ENCODE measurements at places on chromosomes 16 and 17. TPM values are rescaled to one million over a fixed set of nuclear protein-coding genes. Genes with fewer than 3 reads are reported as not detected.

KRTAP4-6 gene
- not detected for total RNA-seq

TEKT1 gene
- total RNA-seq, result not detected

MGAT5B gene
- under 0.01 TPM for total RNA-seq

ABCC3 gene
- 33.2 TPM for total RNA-seq

GJD3 gene
- total RNA-seq, result 0.53 TPM

TNFRSF17 gene
- not detected for total RNA-seq

CAPNS2 gene
- total RNA-seq, result 29.2 TPM

- peak; percentile 33 for DNase-seq
These were observed 19.4 kb downstream of the RHOT1 start for GRCh38 chr17:32161506-32162365.

- DNase-seq, result no peak
These were observed 411.8 kb downstream of the MAF start for GRCh38 chr16:79188739-79189122.

- peak; percentile 18 for DNase-seq
These were observed 147.5 kb upstream of the GSE1 start for GRCh38 chr16:85465328-85466303.

GRCh38 chr17:10579270-10579669 is 29.8 kb upstream of the MYH2 start:
- DNase-seq, result no peak

GRCh38 chr17:15133143-15133542 is 132.0 kb downstream of the PMP22 start:
- no peak for DNase-seq

DNA sequence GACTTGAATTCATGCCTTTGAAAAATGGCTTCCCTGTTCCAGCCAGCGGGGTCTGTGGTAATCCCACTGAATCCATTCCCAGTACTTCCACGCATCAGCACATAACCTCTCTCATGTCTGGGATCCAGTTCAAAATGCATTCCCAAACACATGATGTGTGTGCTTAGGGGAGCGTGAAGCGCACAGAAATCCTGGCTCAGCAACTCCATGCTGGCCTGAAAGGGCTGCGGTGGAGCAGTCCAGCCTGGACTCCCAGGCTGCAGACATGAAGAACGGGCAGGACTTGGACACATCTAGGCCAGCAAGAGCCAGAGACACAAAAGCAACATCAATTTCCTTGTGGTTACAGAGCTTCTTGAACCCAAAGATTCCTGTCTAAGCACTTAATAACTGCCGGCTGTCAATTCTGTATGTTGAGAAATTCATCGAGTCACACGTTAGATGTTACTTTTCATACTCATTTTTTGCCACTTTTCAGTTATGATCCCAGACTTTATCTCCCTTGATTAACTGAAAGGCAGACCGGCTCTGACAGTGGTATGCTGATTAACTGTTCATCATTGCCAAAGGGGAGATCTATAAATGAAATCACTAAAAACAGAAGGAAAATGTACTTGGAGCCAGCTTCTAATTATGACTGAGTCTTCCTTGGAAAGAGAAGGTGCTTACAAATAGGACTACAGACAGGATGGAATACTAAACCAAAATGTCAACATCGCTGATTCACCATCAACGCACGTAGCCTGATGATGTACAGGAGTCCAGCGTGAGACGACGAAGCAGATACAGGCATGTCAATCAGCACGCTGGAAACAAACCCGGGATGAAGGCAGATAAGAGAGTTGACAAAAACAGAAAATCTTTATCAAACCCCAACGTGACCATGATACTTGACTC is 23.0 kb downstream of the NSMCE1 start:
- DNase-seq, result peak; percentile 96

DNA sequence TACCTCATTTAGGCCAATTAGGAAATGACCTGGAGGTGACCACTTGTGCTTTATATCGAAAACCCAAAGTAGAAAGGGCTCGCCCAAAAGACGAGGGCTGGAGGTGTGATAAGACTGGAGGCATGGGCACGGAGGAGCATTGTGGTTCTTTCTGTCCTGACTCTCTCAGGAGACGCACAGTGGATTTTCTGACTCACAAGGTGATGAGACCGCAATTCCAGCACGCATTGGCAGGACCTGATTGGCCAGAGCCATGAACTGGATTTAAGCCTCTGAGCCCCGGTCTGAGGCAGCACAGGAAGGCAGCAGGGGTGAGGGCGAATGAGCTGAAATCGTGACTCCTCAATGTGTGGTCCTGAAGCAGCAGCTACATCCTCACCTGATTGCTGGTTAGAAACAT is 559.1 kb upstream of the SALL1 start:
- no peak for DNase-seq

DNA sequence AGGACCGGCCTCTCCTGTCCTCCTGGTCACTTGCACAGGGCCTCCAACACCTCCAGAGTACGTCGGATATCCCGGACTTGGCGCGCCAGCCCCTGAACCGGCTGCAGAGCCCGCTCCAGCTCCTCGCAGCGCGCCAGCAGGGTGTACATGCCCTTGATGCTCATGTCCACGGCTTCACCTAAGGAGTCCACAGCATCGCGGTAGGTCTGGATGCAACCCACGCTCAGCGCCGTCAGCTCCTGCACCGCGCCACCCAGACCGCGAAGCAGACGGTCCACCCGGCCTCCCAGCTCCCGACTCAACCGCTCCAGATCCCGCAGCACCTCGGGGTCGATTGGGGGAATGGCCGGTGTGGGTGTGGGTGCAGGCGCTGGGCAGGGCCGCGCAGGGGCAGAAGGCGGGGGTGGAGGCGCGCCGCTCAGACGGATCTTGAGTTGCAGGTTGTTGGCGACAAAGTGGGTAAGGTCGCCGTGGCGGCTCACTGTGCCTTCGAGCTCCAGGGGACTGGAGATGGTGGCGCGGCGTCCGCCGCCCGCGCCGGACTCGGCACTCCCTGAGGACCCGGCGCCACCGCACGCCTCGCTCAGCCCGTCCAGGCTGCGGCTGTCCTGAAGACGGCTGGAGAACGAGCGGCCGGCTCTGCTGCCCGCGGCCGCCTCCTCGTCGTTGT is 804 bp downstream of the BORCS6 start:
- DNase-seq, result no peak

GRCh38 chr16:50466170-50466569 is 82.0 kb upstream of the NKD1 start:
- DNase-seq, result no peak

DNA sequence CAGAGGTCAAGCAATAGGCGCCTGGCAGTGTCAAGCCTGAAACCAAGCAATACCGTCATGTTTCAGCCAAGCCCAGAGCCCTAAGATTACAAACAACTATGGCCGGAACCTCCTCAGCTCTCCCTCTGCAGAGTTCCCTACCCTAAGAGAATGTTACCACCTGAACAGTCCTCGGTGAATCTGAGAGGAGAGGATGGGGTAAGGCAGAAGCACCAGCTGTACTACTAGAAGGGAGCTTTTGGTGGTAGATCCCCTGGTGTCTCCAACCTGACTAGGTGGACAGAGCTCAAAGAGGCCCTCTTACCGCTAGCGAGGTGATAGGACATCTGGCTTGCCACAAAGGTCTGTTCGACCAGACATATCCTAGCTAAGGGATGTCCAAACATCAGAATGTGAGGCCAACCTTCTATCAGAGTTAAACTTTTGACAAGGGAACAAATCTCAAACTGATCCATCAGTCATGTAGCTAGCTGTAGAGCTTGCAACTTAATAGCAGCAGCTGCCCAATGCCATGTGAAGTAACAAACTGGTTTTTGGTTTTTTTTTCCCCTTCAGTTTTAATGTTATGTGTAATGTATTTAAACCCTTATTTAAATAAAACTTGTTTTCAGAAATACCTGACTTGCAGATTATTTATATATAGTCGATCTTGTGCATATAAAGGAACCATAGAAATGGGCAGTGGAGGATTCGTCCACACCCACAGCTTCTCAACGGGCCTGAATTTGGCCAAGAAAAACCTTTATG is 2.5 kb downstream of the EIF1 start:
- no peak for DNase-seq

DNA sequence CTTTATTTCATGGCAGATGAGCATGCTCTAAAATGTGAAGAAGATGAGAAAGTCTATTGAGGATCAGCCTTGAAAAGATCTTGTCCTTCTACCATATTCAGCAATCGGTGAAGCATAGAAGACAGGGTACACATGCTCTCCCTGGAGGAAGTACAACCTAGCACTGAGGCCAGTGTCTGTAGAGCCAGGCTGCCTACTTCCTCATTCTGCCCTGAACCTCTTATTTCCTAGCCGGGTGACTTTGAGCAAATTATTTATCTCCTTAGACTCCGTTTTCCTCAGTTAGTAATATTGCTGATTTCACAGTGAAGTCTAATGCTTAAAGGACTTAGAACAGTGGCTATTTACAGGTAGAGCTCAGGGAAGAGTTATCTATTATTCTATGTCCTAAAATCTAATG is 58.4 kb downstream of the TMEM100 start:
- DNase-seq, result no peak

DNA sequence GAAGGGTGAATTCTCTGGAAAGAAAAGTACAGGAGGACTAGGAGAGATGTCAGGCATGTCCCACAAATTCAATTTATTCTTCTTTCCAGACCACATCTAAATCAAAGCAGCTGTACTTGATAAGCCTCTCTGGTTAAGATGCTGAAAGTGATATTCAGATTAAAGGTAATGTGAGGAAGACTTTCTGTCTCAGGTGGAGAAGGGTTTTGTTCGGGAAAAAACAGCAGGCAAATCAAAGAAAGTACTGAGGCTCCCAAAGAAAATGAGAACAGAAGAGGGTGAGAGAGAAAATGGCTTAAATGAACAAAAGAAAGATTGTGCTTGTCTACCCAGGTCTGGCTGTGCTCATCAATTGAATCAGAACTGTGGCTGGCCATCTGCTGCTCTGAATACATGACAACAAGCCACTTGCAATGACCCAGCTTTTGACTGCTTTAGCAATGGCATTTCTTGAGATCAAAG is 55.6 kb downstream of the MMD start:
- no peak for DNase-seq

- no peak for DNase-seq
These were observed 7.6 kb downstream of the ADCY7 start for GRCh38 chr16:50273888-50274325.

DNA sequence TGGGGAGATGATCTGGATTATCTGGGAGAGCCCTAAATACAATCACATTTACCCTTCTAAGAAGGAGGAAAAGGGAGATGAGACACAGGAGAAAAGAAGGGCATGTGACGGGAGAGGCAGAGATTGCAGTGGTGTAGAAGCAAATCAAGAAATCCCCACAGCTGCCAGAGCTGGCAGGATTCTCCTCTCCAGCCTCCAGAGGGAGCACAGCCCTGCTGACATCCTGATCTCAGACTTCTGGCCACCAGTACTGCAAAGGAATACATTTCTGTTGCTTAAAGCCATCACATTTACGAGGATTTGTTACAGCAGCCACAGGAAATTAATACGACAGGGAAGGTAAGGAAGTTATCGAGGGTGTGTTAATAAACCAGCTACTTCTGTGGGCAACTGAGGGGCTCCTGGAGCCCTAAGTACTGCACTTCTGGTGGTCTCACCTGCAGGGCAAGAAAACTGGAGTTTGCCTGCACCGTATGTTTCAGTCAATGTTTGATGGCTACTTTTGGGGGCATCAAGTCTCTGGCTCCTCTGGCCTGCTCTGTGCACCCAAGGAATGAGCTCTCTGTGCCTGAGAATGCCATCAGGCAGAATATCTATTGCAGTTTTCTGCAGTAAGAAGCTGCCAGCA is 22.9 kb upstream of the CDH13 start:
- peak; percentile 50 for DNase-seq

DNA sequence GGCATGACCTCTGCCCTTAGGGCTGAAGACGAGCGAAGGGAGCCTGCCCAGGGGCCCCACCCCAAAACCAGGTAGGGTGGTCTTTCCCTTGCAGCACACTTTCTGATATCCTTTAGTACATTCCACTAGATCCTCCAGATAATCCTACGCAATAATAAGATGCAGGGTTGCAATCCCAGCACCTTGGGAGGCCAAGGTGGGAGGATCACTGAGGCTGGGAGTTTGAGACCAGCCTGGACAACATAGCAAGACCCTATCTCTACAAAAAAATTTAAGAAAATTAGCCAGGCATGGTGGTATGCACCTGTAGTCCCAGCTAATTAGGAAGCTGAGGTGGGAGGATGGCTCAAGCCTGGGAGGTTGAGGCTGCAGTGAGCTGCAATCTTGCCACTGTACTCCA is 34.9 kb upstream of the MLKL start:
- no peak for DNase-seq

GRCh38 chr17:74922172-74922571 is 883 bp downstream of the USH1G start:
- DNase-seq, result no peak

DNA sequence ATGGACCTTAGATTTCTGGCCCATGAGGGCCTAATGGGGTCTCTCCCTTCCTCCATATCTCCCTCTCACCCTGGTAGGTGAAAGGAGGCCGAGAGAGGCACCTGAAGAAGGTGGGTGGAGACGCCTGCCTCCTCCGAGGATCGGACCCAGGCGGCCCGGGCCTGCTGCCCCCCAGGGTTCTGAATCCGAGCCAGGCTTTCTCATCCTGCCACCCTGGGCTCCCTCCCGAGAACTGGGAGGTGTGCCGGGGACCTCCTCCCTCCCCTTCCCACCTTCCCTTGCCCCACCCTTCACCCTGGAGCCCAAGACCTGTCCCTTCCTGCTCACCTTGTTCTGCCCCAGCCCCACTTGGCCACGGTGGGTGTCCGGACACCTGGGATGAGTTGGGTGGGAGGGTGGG is 5.0 kb downstream of the FBXL19 start:
- DNase-seq, result no peak

- DNase-seq, result no peak
These were observed 45.9 kb upstream of the HS3ST3A1 start for GRCh38 chr17:13647543-13648021.

GRCh38 chr16:30628628-30629540 is 18.7 kb upstream of the ZNF689 start:
- peak; percentile 68 for DNase-seq

- DNase-seq, result peak; percentile 73
These were observed 1.0 kb downstream of the HERPUD1 start for GRCh38 chr16:56932721-56933619.

DNA sequence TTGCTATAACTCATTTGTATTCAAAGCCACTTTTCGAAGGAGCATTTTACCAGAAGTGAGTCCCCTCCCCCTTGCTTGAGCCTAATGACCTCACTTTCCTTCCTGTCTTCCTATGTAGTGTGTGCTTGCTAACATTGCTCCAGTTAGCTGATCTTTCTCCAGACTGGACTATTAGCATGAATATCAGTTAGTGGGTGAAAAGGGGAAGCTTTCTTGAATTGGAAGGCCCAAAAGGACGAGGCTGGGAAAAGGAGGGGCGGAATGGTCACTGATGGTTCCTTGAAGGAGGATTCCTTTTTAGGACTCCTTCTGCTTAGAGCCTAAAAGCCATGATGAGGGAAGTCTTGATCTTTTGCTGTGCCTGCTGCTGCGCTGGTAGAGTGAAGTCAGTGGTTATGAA is 11.9 kb downstream of the MAP3K3 start:
- DNase-seq, result no peak

All from bronchial epithelial cell (primary cell).